ENCODE measurements at places on chromosomes 5 and 9.

DNA sequence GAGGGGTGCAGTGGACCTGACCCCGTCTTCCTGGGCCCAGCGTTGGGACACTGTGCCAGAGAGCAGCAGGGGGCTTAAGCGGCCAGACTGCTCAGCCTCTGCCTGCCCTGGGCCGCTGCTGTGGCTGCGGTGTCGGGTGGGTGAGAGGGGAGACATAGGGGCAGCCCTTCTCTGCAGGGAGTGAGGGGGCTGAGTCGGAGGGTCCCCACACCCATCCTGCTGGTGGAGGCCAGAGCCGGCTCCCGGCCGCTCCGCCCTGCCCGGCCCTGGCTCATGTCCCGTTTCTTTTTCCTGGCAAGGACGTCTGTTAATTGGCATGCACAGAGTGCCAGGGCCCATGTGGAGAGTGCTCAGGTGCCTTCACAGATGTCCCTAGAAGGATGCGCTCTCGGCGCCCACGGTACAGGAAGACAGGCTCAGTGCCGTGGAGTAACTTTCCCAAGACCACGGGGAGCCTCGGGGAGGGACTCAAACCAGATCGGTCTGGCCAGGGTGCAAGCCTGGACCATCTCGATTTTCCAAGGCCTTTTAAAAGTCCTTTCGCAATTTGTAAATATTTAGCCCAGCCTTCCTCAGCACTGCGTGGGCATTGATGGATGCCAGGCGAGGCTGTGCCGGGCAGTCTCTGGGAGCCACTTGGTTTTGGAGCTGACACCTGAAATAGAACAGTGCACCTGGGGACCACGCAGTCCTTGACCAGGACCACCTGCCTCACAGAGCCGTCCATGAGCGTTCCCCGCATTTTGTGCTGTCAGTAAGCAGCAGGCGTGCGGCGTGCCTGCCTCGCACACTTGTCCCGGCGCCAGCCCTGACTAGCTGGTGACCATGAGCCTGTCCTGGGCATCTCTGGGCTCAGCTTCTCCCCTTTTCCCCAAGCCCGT lies 60.9 kb downstream of the RXRA start:
- peak; percentile 65 for DNase-seq

GRCh38 chr9:133163504-133164172 lies at the start of gene GBGT1:
Gene GBGT1 (minus strand): TSS chr9:133163914. CDS start chr9:133162412, 1,502 bp downstream.
- DNase-seq: peak; percentile 48

DNA sequence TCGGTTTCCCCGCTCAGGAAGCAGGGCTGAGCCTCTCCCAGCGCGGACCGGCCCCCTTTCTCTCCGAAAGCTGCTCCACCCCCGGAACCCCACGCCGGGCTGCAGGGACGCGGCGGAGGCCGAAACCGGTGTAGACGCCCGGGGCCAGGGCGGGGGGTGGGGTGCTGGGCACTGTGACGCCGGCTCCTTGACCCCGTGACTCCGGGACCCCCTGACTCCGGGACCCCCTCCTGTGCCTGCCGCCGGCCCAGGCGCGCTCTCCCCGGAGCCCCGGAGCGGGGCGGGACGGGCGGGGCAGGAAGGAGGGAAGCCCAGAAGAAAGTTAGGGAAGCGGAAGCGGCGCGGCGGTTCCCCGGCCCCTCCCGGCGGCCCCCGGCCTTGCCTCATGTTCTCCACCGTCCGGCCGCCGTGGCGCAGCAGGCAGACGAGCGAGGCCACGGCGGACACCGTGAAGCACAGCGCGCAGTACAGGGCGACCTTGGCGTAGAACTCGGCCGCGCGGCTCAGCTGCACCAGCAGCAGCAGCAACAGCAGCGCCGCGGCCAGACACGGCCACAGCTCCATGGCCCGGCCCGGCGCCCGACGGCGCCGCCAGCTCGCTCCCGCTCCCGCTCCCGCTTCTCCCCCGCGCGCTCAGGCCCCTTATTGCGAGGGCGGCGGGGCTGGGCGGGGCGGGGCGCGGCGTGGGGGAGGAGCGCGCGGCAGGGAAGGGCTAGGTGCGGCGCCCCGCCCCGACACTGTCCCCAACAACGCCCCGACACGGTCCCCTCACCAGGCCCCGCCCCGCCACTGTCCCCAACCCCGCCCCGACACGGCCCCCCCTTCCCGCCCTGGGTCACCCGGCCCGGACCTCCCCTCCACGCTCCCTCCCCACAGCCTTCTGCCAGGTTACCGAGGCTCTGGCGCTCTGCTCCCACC lies at the start of gene AGPAT2:
Gene AGPAT2, minus strand, starts transcription at position 664 of the 918 bp plus-strand sequence. Its CDS starts 100 bp downstream, at position 564.
- peak; percentile 86 for DNase-seq

DNA sequence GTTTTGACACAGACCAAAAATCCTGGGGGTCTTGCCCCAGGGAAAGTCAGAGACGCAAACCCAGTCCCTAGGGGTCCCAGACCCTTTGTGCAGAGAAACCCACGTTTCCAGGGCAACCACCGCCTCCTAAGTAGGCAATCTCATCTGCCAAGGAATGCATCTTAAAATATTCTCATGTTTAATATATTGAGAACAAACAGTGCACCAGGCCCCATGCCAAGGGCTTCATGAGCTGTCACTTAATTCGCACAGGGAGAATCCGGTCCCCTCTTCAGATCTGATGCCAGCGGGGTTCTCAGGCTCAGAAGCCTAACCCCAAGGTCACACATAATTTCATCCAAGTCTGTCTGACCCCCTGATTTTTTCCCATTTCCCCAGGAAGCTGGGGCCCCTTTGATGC lies 28.8 kb downstream of the CPLX2 start:
- DNase-seq: no peak

DNA sequence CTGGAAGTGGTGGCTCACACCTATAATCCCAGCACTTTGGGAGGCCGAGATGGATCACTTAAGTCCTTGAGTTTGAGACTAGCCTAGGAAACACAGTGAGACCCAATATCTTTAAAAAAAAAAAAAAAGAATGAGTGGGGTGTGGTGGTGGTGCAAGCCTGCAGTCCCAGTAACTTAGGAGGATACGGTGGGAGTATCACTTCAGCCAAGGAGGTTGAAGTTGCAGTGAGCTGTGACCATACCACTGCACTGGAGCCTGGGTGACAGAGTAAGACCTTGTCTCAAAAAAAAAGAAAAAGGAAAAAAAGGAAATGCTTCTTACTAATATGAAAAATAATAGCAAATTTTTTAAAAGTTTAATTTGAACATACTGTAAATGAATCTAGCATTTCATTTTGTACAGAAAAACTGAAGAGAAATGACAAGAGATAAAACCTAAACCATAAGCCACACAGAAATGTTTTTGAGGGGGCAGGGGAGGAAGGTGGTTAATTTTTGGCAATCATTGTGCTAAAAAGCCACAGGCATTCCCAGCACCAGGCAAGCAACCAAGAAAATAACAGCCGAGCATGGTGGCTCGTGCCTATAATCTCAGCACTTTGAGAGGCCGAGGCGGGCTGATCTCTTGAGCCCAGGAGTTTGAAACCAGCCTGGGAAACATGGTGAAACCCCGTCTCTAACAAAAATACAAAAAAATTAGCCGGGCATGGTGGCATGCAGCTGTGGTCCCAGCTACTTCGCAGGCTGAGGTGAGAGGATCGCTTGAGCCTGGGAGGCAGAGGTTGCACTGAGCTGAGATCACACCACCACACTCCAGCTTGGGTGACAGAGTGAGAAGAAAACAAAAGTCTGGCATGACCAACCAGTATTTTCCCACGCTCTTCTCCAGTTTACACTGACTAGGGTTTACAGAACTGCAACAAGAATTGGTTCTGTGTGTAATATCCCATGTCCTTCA lies 114.5 kb upstream of the NR5A1 start:
- no peak for DNase-seq

DNA sequence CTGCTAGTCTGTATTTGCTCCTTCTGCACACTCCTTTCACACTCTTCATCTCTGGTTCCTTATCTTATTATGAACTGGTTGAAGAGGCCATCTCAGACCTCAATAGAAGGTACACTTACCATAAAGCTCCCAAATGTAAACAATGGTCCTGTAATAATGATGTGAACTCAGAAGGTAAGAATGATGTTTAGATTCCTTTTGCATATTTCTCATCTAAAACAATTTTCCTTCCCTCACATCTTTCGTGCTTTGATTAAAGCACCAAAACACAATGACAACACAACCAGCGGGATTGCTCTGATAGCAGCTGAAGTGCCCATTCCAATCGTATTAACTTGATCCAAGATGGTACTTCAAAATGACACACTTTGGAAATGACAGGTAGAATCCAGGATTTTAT lies 34.3 kb downstream of the NFIB start:
- no peak for DNase-seq

GRCh38 chr9:14517154-14517906 lies 175.9 kb downstream of the ZDHHC21 start:
- DNase-seq: peak; percentile 73

DNA sequence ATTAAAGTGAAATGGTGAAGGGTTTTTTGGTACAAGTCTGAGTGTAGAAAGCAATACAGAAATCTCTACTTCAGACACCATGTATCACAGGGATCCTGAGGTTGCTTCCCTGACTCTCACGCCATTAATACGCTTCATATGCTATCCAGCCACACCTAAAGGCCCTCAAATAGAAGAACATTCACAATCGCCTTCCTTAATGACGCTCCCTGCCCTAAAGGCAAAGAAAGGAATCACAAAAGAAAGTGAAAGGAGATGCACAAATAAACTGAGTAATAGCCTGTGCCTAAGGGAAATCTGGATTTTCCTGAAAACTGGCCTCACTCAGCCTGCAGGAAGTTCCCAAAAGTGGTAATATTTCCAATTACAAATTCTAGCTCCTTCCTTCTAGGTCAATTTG lies 1002.7 kb upstream of the DMAC1 start:
- peak; percentile 85 for DNase-seq

DNA sequence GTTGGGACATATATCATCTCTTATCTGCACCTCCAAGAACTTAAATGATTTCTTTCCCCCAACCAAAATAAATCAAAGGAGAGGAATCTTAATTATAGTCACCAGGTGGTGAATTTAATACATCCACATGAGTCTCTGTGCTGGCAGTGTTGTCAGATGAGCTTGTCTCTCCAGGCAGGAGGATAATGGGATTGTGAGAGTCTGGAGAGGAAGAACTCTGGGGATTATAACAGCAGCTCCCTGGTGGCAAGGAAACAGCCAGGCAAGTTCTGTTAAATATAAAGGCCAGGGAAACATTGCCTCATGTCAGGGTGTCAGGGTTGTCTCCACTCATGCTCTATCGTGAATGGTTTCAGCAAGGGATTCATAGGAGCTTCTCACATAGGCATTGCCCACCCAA lies 80.8 kb downstream of the TLR4 start:
- DNase-seq: peak; percentile 62

GRCh38 chr9:81619353-81620001 lies 69.9 kb downstream of the TLE1 start:
- peak; percentile 38 for DNase-seq

- DNase-seq: no peak
Observed at GRCh38 chr9:35526087-35526801, 36.3 kb downstream of the RUSC2 start.

DNA sequence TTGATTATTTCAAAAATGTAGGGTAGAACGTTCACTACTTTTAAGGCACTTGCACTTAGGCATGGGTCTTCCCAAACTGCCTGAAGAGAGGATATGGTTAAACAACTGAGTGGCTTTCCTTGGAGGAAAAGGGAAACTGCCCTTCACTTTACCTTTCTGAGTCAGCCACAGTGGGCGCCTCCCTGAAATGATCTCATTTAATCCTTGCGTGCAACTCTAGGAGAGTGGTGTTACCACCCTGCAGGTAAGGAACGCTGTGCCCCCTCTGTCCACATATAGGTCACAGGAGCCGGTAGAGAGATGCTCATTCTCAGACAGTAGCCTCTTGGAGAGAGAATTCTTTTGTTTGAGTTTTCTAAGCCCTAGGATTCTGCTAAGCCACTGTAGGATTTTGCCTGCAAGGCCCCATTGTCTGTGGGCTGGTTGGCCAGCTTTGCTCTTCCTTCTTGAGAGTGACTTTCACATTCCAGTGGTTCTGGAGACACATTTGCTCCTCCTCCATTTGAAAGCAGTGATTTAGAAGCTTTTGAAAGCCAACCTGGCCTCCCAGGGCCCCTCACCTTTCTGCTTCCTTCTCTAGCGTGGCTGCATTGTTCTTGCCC lies 110.3 kb upstream of the CTSL start:
- DNase-seq: no peak

- no peak for DNase-seq
Observed at GRCh38 chr5:74945561-74946165, 79.5 kb upstream of the FAM169A start.

DNA sequence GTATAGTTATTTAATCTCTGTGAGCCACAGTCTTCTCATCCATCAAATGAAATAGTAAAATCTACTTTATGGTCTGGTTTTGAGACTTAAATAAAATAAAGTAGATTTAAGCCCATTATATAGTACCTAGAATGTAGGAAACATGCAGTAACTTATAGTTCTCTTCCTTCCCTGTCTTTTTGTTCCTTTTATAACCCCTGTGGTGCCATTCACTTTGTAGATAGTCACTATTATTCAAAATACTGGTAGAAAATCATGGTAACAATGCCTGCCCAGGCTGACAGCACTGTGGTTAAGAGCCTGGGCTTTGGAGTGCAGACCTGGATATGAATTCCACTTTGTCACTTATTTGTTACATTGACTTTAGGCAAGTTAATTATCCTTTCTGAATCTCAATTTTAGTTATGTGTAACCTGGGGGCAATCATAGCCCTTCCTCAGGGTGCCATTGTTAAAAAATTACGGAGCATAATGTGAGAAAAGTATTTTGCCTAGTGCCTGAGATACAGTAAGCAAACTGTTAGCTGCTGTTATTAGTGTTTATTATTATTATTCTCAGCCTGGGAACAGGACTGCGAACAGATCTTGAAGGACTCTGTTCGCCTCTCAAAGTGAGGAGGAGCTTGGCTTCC lies 100.4 kb downstream of the RALGPS1 start:
- DNase-seq: peak; percentile 62

- peak; percentile 35 for DNase-seq
Observed at GRCh38 chr5:72006361-72006760, 100.9 kb upstream of the MAP1B start.

DNA sequence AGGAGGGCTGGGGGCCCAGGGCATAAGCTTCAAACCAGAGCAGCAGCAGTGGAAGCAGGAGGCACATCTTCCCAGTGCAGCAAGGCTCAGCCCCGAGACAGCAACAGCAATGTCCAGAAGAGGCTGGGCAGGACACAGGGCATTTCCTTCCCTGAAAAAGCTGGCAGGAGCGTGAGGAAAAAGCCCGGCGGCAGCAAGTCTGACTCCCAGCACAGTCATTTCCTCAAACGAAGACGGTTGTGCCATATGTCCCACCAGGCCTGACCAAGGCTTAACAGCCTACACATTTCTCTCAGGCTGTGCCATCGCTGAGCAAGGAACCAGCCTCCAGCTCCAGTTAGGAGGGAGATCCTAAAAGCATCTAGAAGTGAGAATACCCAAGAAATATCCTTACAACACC lies 74.5 kb downstream of the APTX start:
- peak; percentile 43 for DNase-seq

DNA sequence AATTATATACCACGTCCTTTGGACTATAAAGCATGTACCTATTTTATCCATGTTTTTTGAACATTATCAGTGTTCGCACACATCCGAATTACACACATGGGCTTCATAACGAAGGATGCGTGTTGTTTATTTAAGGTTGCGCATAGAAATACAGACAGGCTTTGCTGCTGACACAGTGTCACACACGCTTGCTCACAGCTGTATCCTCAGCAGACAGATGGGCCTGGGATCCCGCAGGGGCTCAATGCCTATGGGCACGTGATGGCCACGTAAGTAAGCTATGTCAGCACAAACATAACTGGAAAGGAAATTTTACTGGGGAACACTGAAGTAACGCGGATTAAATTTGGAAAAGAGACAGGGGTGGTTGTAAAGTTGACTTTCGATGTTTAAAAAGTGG lies 76.6 kb downstream of the OTULIN start:
- no peak for DNase-seq

GRCh38 chr9:18317896-18318295 lies 156.1 kb upstream of the ADAMTSL1 start:
- no peak for DNase-seq

- DNase-seq: peak; percentile 89
Observed at GRCh38 chr5:127834094-127834531, 130.9 kb downstream of the CCDC192 start.

Measured in NCI-H69 (cell line).